ENCODE measurements at places on chromosomes 5 and 9. TPM values are rescaled to one million over a fixed set of nuclear protein-coding genes. Genes with fewer than 3 reads are reported as not detected.

- H3K4me3 ChIP-seq = no peak overlapping the region
- H3K27ac ChIP-seq = no peak overlapping the region
- no peaks in the 10 kb centered on the region for H3K36me3 ChIP-seq
- H3K27me3 ChIP-seq = peaks cover 7% of the 10 kb centered on the region
These were observed 166.3 kb downstream of the ATP10B start for GRCh38 chr5:160685695-160686094.

DNA sequence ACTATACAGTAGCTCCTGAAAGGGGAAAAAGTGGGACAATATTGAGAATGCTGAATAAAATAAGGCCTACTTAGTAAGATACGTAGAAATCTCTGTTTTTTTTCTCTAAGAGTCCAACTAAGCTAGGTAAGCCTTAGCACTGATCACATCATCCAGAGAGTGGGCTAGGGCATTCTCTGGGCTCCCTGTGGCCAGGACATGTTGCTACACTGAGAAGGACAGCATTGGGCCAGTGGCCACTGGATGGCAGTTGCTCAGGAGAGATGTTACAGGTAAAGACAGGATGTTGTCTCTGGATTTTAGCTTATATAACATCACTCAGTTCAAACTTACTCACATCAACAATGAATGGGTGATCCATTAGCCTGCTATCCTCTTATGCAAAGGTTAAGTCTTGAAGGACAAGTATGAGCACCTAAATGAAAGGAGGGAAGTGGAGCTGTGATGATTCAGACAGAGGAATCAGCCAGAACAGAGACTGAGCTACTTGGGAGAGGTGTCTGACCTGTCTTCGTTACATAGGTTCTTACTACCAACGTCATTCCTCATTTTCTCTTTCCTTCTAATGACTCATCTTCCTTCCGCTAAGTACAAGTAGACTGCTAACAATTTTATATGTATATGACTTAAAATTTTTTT, 226.6 kb upstream of the ADCY2 start:
- H3K36me3 ChIP-seq = no peaks in the 10 kb centered on the region
- H3K27ac ChIP-seq = no peak overlapping the region
- H3K4me3 ChIP-seq = no peak overlapping the region

DNA sequence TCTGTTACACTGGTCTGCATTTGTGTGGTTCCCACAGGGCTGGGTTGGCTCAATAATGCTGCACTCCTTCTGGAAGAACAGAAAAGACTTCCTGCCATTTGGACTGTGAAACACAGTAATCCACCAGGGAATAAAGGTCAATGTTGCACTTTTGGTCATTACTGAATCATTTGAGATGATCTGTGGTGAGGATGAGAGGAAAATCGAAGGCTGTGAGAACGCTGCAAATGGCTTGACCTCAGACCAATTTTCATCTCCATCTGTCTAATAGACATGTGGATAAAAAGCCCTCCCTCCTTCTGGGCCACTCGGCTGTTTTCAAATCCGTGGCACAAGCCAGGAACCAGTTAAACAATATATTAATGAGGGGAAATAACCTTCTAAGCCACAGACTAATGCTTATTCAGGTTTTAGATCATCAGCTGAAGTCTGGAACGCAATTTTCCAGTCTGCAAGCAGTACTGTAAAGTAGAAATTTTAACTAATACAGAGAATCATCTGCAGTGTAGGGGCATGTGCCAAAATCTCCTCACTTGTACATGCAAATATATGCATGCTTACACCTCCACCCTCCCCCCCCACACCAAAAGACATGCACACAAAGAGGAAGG, 20.2 kb downstream of the TLE1 start:
- DNase-seq = no peak
- H3K27ac ChIP-seq = no peak overlapping the region
- no peaks in the 10 kb centered on the region for H3K4me1 ChIP-seq
- H3K4me3 ChIP-seq = no peak overlapping the region
- H3K27me3 ChIP-seq = no peaks in the 10 kb centered on the region

- no peak overlapping the region for H3K27ac ChIP-seq
- DNase-seq = no peak
- H3K36me3 ChIP-seq = no peaks in the 10 kb centered on the region
- no peak overlapping the region for H3K4me3 ChIP-seq
- H3K27me3 ChIP-seq = no peaks in the 10 kb centered on the region
These were observed 552.4 kb upstream of the MEF2C start for GRCh38 chr5:89435347-89435746.

DNA sequence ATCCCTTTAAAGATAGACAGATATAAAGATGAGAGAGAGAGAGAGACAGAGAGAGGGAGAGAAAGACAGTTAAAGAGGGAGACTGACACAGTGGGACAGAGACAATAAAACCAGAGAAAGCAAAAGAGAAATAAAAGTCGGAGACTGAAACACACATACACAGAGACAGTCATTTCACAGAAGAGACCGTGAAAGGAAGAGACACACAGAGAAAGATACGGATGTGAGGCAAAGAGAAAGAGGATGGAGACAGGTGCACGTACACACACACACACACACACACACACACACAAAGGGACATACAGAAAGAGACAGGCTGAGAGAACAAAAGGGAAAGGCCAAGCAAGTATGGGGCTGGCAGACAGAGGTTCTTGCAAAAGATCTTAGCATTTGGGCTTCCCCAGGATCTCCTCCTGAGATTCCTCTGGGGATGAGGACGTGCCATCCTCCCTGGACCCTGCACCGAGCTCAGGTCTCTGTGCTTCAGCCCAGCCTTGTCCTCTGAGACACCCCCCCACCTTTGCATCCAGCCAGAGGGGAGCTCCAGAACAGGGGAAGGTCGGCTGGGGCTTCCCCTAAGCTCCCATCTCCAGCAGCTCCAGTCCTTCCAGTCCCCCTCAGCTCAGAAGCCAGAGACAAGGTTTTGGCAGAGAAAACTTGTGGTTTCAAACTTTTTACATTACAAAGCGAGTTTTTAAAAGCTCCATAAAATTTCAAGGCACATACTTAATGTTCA, 318.4 kb upstream of the PANK3 start:
- H3K4me1 ChIP-seq = no peaks in the 10 kb centered on the region
- peaks cover 5% of the 10 kb centered on the region for H3K27me3 ChIP-seq
- no peak overlapping the region for H3K27ac ChIP-seq
- DNase-seq = no peak

- H3K27ac ChIP-seq = no peak overlapping the region
- DNase-seq = no peak
- peaks cover 29% of the 10 kb centered on the region for H3K27me3 ChIP-seq
- no peaks in the 10 kb centered on the region for H3K36me3 ChIP-seq
- no peaks in the 10 kb centered on the region for H3K4me1 ChIP-seq
These were observed 195.8 kb downstream of the SREK1 start for GRCh38 chr5:66339896-66340295.

GRCh38 chr9:89878687-89879086, 273.9 kb downstream of the GADD45G start:
- H3K27me3 ChIP-seq = peaks cover 4% of the 10 kb centered on the region
- DNase-seq = no peak
- H3K36me3 ChIP-seq = no peaks in the 10 kb centered on the region
- no peak overlapping the region for H3K27ac ChIP-seq
- no peak overlapping the region for H3K4me3 ChIP-seq
- no peaks in the 10 kb centered on the region for H3K4me1 ChIP-seq

The GLDC gene
- total RNA-seq = 1.4 TPM

All from activated T-helper 1 cell treated with anti-CD3 and anti-CD28 coated beads, Interleukin-12 subunit alpha, Interleukin-12 subunit beta, Interleukin-2, Interleukin-4 antibody, amounts not matched to agents 30 ng/mL and 10 ng/mL and 1 ng/mL, durations not matched to agents 14 hours and 24 hours and 36 hours (primary cell).